AG04450 (cell line): ENCODE measurements at places on chromosomes 11 and 22.

DNA sequence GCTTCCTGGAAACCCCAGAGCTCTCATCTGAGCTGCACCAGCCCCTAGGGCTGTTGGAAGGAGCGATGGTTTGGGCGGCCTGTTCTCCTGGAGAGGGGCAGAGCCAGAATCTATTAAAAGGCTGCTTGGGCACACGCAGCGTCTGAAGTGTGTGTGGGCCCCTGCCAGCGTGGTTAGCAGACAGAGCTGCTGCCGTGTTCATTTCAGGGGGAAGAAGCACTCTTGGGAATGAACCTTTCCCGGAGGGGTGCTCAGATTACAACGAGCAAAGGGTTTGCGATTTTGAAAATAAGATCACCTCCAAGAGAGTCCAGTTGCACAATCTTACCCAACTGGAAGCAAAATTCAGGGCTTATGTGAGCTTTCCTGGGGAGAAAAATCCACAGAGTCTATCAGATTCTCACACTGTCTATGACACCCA, 12.9 kb downstream of the ANO1 start:
- no peak for DNase-seq

GRCh38 chr11:67079065-67079705, 22.5 kb downstream of the RHOD start:
- no peak for DNase-seq

DNA sequence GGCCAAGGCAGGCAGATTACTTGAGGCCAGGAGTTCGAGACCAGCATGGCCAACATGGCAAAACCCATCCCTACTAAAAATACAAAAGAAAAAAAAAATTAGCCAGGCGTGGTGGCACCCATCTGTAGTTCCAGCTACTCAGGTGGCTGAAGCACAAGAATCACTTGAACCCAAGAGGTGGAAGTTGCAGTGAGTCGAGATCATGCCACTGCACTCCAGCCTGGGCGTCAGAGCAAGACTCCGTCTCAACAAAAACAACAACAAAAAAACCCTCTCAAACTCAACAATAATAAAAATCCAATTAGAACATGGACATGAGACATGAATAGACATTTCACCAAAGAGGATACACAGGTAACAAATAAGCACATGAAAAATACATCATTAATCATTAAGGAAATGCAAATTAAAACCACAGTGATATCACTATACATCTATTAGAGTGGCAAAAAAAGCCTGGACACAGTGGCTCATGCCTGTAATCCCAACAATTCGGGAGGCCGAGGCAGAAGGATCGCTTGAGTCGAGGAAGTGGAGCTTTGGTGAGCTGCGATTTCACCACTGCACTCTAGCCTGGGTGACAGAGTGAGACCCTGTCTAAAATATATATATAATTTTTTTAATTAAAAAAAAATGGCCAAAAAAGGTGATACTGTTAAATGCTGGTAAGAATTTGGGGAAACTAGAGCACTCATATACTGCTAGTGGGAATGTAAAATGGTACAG, 12.7 kb upstream of the SEPTIN5 start:
- DNase-seq, result no peak

GRCh38 chr11:11513422-11513821, 108.4 kb downstream of the GALNT18 start:
- no peak for DNase-seq

GRCh38 chr11:27039873-27040272, 742 bp upstream of the BBOX1 start:
- DNase-seq, result no peak

GRCh38 chr11:109845437-109845836, 247.8 kb upstream of the ZC3H12C start:
- DNase-seq, result no peak

DNA sequence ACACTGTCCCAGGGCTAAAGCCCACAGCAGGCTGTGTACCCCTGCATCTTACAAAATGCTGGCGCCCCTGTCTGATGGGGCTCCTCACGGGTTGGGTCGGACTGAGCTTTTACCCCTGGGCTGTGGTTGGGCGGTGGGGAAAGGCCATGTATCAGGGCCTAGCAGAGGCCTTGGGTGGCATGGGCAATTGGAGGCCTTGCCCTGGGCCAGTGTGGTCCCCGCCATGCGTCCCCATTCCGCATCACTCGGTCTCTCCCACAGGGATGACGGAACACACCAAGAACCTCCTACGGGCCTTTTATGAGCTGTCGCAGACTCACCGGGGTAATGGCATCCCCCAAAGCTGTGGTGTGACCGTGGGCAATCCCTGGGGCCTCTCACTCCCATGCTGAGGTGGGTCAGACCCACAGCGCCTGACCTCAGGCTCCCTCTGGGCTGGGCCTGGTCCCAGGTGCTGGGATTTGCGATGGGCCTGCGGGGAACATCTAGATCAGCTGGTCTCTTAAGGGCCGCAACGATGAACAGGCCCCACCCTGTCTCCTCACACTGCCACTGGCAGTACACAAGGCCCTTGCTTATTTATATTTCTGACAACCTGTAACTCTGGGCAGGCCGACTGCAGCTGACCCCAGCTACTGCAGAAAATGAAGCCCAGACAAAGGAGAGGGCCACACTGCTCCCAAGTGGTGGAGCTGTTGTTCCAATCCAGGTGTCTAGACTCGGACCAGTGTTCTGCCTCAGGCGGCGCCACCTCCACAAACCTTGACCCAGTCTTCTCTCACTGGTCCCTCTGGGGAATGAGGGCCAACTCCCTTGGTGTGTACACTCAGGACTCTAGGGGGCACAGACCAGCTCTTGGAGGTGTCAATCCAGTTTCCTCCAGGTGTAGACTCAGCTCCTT, 12.3 kb downstream of the SLC16A8 start:
- DNase-seq, result no peak

GRCh38 chr11:126231725-126232459, 20.3 kb downstream of the FAM118B start:
- peak; percentile 36 for DNase-seq

- DNase-seq, result no peak
Measured at GRCh38 chr11:130220311-130221035, 60.9 kb downstream of the ST14 start.

DNA sequence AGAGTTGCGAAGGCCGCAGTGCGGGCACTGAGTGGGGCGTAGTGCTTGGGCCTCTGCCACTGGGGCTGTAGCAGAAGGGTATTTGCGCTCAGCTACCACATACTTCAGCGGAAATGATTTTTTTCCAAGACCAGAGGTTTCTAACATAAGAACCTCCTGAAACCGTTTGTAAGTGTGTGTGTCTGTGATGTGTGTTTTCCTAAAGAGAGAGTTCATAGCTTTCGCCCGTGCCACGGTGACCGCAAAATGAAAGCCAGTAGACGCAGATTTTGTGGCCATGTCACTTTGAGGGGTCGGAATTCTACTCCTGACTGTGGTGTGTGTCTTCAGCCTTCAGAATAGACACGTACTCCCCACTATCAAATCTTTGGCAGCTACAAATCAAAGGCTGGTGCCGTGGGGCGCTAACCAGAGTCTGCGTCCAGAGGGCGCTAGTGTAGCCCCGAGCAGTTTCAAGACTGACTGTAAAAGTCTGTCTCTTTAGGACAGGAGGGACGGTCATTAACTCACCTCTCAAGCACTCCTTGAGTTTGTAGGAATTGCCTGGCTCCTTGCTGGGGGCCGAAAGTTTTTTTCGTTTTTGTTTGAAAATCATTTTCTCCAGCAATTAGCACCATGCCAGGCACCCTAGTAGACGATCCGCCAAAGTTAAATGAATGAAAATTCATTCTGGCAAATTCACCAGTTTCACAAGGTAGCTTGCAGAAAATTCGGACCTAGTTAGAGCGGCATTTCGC, 2.5 kb upstream of the CALCA start:
- DNase-seq, result no peak

- no peak for DNase-seq
Measured at GRCh38 chr11:9899676-9900075, 235.8 kb downstream of the SWAP70 start.

GRCh38 chr11:17933708-17934107, 79.1 kb downstream of the SERGEF start:
- DNase-seq, result no peak

DNA sequence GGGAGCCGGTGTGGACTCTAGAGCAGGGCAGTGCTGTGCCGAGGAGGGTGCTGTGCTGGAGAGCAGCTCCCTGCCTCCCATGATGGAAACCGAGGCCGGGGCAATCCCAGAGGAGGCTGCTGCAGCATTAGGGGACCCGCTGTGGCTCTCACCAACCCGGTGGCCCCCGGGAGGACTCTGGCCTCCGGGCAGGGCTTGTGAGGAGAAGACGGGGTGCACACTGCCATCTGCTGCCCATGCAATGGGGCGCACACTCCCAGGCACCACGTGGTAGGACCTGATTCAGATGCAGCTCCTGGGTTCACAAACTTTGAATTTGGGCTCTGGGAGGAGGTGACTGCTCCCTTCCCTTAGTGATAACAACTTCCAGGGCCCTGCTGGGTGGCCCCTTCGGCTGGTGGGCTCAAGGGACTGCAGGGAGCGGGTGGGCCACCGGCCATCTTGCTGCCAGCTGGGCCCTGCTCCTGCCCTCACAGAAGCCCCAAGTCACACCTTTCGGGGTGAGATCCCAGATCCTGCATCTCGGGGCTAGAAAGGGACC, 93.8 kb upstream of the FGF3 start:
- no peak for DNase-seq
